ENCODE measurements at places on chromosomes 16 and 17.

DNA sequence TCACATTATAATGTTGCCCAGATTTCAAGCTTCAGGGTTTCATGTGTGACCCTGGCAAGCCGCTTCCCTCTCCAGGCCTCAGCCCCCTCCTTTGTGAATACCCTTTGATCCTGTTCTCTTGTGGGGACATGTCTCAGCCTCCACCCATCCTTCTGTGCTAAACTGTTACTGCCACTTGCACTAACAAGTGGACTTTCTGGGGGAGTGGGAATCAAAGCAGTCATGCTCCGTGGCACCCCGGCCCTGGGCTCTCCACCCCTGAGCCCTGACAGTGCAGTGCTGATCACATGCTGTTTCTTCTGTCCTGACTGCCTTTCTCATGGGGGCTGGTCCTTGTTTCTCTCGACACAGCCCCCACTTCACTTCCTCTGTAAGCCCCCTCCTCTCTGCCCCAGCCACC is 9.7 kb upstream of the DCAF7 start:
- DNase-seq = no peak

- no peak for DNase-seq
Observed at GRCh38 chr17:50268743-50269275, 5.5 kb upstream of the TMEM92 start.

- DNase-seq = no peak
Observed at GRCh38 chr16:89142474-89143195, 28.9 kb upstream of the CDH15 start.

DNA sequence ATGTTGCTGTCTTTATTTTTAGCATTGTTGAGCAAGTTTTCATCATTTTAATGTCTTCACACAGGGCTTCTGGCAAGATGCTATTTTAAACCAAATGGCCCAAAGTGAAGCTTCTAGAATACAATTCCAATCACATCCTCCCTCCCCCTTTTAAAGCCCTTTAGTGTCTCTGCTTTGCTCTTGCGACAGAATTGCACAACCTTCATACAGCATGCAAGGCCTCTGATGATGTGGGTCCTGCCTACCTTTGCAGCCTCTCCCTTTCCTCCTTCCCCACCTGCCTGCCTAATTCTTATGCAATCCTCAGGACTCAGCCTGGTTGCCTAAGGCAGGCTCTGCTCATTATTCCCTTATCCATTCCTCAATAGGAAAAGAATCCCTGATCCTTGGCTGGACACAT is 381.7 kb downstream of the SLC39A11 start:
- no peak for DNase-seq

GRCh38 chr17:57256708-57257112 is 387 bp downstream of the MSI2 start:
- DNase-seq = peak; percentile 34

GRCh38 chr17:5897275-5897911 is 172.8 kb upstream of the WSCD1 start:
- no peak for DNase-seq

DNA sequence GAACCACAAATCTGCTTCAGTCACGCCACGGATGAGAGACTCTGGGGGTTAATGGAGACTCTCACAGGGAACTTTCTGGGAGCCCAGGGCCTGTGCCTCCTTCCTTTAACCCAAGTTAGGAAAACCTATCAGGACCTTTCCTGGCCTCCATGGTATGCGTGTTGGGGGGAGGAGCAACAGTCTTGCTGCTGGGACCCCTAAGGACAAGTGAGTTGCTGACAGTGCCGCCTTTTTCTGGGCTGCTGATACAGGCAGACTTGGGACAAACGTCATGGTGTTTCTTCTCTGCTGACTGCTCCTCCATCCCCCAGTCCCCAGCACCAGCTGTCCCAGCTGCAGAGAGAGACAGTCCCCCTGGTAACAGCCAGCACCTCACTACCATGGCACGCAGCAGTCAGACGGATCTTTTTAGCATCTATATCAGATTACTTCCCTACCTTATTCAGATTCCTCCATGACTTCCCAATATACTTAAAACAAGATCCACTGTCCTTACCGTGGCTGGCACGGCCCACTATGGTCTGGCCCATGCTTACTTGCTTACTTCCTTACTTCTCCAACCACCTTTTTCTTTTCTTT is 6.5 kb downstream of the DPEP2NB start:
- DNase-seq = no peak

GRCh38 chr17:41728056-41728455 is 6.4 kb downstream of the HAP1 start:
- DNase-seq = no peak

- peak; percentile 61 for DNase-seq
Observed at GRCh38 chr16:67562918-67563707, 787 bp downstream of the CTCF start.

DNA sequence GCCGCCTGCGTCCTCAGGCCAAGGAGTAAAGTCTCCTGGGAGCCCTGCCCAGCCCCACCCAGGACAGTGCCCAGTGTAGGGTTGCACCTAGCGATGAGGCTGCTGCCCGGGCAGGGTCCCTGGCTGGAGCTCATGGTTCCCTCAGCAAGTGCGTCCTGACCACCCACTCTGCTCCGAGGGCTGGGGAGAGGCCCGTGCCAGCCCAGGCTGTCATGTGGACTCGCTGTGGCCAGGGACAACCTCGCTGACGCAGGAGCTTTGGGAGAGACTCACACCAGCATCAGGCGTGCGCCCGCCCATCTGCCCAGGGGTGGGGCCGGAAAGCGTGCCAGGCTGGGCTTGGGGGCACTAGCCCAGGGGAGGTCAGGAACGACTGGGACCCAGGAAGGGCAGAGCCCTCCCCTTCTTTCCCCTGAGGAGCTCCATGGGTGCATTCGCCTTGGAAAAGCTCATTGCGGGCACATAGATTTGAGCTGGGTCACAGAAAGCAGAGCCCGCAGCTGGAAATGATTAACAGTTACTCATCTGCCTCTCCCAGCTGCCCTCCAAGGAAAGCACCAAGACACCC is 19.7 kb downstream of the DPEP1 start:
- DNase-seq = peak; percentile 90

DNA sequence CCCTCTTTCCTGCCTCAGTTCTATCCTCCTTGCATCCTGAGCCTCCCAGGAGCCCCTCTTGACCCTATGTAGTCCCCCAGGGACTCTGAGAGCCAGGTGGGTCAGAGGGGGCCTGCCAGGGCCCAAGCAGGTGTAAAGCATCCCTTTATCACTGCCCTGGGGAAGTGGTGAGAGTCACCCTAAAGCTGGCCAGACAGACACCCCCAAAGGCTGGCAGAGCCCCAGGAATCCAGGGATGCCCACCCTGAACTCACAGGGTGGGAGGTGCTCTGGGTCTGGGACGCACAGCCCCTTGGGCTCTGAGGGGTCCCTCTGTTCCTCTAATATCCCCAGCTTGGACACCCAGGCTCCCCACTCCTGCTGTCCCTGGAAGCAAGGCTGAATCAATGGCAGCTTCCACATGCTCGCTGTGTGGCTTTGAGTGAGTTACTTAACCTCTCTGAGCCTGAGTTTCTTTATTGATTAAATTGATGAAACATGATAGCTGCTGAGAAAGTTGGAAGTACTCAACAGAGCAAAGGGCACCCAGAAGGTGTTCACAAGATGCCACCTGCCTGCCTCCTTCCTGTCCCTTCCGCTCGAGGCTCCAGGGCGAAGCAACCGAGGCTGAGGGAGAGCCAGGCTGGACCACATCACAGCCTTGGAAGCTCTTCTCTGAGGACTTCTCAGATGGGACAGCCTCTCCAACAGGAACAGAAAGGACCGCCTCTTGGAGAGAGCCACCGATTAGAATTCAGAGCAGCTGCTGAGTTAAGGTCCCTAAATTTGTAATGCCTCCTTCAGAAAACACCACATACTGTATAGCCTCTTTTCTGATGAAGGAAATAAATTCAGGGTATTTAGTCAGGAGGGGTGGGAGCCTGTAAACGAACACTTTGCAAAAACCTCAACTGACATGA is 67.1 kb upstream of the DOC2B start:
- DNase-seq = no peak

DNA sequence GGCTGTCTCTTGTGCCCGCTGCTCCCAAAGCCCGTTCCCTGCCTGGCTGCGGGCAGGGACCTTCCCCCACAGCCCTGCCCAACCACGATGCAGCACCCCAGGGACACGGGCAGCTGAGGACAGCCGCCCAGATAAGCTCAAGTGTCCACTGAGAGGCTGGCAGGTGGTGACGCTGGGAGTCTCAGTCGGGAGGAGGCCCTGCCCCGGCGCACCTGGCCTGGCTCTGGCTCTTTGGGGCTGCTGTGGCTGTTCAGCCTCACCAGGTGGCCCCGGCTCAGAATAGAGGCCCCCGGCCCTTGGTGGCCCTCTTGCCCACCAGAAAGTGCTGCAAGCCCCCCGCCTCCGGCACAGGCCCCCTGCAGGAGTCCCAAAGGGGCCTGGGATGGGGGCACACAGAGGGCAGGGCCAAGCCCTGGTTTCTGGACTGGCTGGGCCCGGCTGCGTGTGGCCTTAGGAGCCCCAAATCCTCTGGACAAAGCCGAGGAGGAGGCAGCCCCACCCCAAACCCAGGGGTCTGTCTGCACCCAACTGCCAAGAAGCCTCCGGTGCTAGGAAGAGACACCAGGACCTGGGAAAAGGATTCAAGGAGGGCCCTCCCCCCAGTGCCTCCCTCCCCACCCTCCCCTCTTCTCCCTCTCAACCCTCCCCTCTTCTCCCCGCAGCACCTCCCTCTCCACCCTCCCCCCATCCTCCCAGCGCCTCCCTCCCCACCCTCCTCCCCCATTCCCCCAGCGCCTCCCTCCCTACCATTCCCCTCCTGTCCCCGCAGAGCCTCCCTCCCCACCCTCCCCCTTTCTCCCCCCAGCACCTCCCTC is 5.3 kb downstream of the NTHL1 start:
- DNase-seq = no peak

- DNase-seq = no peak
Observed at GRCh38 chr17:5640726-5641125, 56.4 kb upstream of the NLRP1 start.

GRCh38 chr17:3965118-3965800 is 1.0 kb upstream of the ATP2A3 start:
- DNase-seq = no peak

DNA sequence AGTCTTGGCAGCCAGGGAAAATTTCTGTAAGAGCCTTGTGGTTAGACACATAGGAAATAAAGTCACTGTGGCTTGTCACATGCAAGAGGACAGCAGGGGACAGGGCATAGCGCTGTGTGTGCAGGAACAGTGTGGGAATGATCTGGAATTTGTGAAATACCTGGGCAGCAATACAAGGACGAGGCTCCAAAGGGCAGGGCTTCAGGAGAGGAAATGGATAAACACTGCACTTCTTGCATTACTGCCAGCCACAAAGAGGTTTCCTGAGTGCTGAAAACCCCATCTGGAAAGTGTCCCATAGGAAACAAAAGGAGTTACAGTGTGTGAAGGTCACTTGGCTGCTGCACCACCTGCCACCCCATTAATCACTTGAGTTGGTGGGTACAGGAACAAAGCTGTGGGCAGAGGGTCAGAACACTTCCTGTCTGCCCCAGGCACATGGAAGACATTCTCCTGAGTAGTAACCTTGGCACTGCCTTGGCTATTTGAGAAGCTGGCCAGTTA is 12.1 kb upstream of the HP start:
- no peak for DNase-seq

GRCh38 chr17:82332669-82333278 is 792 bp downstream of the SECTM1 start:
- peak; percentile 78 for DNase-seq

GRCh38 chr16:7332611-7333010 is at the start of gene RBFOX1:
TSS of gene RBFOX1 (plus strand) at chr16:7332845.
- DNase-seq = no peak
